ENCODE measurements at places on chromosomes 16 and 17. TPM values are rescaled to one million over a fixed set of nuclear protein-coding genes. Genes with fewer than 3 reads are reported as not detected.

DNA sequence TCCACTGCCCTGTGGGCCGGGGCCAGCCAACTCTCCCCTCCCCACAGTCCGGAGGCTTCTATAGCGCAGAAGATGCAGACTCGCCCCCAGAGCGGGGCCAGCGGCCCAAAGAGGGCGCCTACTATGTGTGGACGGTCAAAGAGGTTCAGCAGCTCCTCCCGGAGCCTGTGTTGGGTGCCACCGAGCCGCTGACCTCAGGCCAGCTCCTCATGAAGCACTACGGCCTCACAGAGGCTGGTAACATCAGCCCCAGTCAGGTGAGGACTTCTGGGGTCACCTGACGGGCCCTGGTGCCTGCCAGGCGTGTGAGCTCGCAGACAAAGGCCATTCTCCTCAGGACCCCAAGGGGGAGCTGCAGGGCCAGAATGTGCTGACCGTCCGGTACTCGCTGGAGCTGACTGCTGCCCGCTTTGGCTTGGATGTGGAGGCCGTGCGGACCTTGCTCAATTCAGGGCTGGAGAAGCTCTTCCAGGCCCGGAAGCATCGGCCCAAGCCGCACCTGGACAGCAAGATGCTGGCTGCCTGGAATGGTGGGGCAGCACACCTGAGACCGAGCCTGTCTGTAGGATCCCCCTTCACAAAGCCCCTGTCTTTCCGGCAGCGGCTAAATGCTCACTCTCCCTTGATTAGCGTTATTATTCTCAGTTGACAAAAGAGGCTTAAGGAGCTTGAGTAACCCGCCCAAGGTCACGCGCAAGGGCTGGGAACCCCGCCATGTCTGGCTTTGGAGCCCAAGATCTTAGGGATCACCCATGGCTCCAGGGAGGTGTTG is 3.9 kb downstream of the SPATA20 start:
- peak; percentile 92 for DNase-seq

DNA sequence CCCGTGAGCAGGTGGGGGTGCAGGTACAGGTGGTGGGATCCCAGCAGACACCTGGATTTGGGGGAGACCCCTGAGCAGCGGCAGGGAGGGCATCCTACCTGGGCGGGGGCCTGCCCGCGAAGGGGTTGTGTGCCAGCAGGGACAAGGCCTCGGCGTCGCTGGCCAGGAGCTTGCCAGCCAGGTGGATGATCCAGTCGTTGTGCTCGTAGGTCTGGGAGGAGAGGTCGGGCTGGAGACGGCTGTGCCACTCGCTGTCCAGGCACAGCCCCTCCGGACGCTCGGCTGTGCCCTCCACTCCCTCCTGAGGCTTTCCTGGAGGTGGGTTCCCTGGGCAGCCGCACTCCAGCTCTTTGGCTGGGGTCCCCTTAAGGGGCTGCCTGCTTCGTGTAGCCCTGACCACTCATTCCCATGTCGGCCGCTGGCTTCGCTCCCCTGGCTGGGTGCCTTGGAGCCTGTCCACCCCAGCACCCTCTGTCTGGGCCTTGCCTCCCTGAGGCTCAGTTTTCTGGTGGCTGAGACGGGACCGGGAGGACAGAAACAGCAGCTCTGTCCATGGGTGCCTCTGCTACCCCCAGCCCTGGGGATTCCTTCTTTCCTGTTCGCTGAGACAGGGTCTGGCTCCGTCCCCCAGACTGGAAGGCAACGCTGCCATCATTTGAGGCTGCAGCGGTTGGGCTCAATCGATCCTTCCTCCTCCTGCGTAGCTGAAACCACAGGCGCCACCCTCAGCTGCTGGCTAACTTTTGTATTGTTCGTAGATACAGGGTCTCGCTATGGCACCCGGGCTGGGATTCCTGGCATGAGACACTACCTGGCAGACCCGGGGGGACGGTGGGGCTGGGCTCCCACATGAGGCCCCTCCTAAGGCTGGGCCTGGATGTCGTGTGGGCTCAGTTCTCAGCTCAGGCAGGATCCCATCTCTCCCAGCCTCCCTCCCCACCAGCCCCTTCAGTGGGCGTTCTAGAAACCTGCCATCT is 68.6 kb upstream of the GNG13 start:
- DNase-seq: no peak

The SLC46A1 gene
- 10.8 TPM for total RNA-seq

GRCh38 chr16:27465483-27465879 is 63.5 kb downstream of the IL21R start:
- no peak for DNase-seq

The CTF1 gene
- total RNA-seq: 5.9 TPM

GRCh38 chr16:17302620-17303019 is 168.1 kb downstream of the XYLT1 start:
- no peak for DNase-seq

- no peak for DNase-seq
Observed at GRCh38 chr16:67157892-67158635, 1.6 kb downstream of the TRADD start.

GRCh38 chr17:78694805-78695531 is 87.1 kb downstream of the CYTH1 start:
- no peak for DNase-seq

- DNase-seq: no peak
Observed at GRCh38 chr17:77566151-77566550, 392.4 kb upstream of the TNRC6C start.

The C16orf46 gene
- 14.2 TPM for total RNA-seq

GRCh38 chr16:19831678-19832077 is 53.0 kb downstream of the GPRC5B start:
- DNase-seq: no peak

The KRTAP4-5 gene
- not detected for total RNA-seq

- no peak for DNase-seq
Observed at GRCh38 chr17:55433029-55433628, 11.5 kb upstream of the MMD start.

The FGF11 gene
- total RNA-seq: 10.5 TPM

The CDH11 gene
- total RNA-seq: 13.0 TPM

The RAB37 gene
- total RNA-seq: 1.8 TPM

- DNase-seq: no peak
Observed at GRCh38 chr17:62164747-62165722, 100.0 kb upstream of the MED13 start.

DNA sequence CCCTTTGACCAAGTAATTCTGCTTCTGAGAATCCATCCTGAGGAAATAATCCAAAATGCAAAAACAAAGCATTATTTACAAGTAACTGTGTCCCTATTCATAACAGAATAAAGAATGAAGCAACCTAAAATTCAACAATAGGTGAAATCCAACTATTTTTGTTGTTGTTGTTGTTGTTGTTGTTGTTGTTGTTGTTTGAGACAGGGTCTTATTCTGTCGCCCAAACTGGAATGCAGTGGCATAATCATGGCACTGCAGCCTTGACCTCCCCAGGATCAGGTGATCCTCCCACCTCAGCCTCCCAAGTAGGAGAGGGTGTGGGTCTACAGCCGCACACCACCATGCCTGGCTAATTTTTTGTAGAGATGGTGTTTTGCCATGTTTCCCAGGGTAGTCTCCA is 75.9 kb upstream of the MTMR4 start:
- DNase-seq: no peak

DNA sequence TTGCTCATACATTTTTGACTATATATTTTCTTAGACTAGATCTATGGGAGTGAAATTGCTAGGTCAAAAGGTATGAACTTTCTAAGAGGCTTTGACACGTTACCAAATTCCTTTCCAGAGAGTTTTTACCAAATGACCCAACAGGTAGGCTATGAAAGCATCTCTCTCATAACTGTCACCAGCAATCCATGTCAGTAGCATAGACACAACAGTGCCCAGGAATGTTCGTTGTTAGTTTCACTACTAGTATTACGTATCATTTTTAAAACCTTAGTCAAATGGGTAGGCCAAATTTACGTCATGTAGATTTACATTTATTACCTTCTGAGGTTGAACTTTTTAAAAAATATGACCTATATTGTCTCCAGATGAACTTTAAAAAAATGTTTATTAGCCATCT is 66.8 kb downstream of the MARCHF10 start:
- no peak for DNase-seq

DNA sequence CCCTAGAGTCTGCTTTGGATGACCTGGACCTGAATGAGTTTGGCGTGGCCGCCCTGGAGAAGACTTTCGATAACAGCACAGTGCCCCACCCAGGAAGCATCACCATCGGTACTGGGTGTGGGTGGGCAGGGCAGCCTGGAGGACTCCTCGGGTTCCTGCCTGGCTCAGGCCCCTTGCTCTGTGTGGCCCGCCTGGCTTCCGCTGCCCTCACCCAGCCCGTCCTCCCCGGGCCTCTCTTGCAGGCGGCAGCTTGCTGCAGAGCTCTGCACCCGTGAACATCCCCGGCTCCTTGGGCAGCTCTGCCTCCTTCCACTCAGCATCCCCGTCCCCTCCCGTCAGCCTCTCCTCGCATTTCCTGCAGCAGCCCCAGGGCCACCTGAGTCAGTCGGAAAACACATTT is 24.5 kb downstream of the UNC13D start:
- no peak for DNase-seq

The GPR179 gene
- total RNA-seq: under 0.01 TPM

DNA sequence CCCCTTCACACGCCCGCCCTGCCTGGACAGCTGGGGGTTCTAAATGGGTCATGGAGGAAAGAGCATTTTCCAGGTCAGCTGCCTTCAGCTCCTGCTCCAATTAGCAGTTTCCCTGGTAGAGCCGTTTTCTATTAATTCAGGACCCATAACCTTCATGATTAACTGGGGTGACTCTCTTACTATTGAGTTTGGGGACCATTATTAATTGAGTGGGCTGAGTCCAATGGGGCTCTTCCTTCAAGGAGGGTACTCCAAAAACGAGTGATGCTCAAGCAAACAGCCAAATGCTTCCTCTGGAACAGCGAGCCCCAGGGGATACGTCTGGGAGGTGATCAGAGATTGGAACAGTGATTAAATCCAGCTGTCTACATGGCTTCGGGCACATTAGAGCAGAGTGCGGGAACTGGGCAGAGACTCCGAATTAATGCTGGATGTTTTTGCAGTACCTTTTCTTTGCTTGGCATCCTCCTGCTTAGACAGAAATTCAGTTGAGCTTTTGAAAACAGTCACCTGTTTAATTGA is 68.1 kb upstream of the CACNG3 start:
- no peak for DNase-seq

The CALB2 gene
- not detected for total RNA-seq

DNA sequence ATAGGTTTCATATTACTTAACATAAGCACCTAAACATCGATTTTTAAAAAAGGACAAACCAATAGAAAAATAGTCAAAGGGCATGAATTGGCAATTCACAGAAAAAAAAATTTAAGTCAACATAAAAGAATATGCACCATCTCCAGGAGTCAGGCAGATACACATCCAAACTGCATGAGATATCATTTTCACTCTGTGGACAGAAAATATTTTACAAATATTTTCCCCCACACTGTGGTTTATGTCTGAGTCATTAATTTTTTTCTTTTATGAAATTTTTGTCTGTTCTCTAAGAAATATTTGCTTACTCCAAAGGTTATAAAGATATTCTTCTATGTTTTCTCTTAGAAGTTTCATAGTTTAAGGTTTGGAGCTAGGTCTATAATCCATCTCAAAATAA is 74.4 kb upstream of the DNAH17 start:
- no peak for DNase-seq

DNA sequence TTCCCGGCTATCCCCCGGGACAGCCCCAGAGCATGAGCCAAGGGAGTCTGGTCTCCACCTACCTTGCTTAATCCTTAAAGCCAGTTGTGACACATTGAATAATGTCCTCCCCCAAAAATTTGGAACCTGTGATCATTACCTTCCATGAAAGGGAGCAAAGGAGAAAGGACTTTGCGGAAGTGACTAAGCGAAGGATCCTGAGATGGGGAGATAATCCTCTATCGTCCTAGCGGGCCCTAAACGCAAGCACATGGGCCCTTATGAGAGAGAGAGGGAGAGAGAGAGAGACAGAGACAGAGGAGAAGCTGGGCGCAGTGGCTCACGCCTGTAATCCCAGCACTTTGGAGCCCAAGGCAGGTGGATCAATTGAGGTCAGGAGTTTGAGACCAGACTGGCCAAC is 9.5 kb downstream of the SPPL2C start:
- DNase-seq: no peak

DNA sequence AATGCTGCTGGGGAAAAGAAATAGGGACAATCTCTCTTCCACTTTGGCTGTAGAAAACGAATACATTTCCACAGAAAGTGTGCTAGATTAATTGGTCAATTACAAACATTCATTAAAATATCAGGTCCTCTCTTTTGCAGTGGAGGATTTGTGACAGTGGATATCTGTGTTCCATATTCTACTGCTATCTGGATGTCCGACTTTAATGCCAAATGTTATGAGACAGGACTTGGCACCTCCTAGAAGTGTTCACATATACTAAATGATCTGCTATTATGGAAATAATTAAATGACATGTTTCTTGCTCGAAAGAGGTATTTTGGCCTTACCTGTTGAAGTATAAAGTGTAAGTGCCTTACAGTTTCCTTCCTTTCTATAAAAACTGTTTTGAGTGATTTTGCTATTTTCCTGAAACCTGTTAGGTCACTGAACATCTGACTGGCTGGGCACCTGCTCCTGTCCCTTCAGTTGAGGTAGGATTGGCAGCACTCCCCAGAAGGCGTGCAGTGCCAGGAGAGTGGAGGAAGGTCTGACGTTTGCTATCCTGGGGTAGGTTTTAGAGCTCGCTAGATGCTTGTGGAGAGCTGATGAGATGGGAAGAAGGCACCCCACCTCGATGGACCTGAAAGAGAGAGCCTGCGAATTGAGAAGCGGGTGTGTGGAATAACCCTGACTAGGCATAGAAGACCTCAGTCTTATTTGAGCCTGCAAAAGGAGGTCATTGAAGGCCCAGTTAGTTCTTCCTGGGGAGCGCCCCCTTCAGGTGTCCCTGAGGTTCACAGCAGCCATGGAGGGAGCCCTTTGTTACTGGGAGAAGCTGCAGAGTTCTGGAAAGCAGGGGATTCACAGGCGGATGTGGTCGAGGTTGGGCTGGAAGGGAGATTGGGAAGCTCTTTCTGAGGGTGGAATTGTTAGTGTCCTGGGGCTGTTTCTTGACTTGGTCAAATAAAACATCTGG is 159.4 kb upstream of the ZNF267 start:
- peak; percentile 49 for DNase-seq
